AG04449 (cell line): ENCODE measurements at places on chromosomes 16 and 17.

- peak; percentile 10 for DNase-seq
Measured at GRCh38 chr16:73298562-73298961, 250.6 kb upstream of the ZFHX3 start.

DNA sequence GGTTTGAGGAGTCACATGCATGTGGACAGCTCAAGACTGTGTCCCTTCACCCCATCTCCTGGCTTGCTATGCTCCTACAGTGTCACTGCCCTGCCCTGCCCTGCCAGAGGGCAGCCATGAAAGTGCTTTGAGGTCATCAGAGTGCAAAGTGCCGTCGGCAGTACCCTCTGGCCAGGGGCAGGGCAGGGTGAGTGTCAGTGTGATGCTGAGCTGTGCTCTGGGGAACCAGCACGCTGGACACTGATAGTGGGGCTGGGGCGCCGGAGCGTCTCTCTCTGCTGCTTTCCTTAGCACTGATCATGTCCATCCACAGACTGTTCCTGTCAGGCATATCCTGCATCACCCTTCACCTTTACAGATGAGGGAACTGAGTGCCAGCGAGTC, 1.6 kb upstream of the SPATA32 start:
- DNase-seq: no peak

GRCh38 chr17:4959261-4959965, 8.2 kb downstream of the SPAG7 start:
- DNase-seq: no peak

GRCh38 chr16:1343428-1344242, 8.0 kb downstream of the TSR3 start:
- DNase-seq: no peak

DNA sequence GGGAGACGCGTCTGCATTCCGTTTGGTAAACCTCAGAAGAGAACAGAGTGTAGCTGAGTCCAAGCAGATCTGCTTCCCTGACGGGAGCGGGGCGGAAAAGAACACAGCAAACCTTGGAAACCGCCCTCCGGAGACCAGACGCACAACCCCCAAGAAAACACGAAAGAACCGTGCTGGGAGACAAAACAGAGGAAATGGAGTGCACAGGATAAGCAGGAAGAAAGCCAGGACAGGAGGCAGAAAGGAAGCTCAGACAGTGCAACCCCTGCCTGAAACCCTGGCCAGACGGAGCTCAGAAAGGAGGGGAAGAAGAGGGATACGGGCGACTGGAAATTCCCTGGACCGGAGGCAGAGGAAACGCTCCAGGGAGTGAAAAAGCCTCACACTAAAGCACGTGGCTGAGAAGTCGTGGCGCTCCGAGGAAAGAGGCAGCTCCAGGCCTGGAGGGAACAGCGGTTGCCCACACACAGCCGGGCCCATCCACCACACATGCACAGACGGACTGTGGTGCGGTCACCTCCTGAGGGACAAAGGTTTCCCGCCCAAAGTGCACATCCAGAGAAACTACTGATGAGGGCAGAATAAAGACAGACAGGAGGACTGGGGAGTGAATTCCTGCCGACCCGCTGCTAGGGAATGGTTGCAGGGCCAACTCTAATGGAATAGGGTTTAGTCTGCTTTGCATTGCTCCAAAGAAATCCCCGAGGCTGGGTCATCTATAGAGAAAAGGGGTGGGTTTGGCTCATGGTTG, 10.2 kb downstream of the DPEP1 start:
- DNase-seq: no peak

DNA sequence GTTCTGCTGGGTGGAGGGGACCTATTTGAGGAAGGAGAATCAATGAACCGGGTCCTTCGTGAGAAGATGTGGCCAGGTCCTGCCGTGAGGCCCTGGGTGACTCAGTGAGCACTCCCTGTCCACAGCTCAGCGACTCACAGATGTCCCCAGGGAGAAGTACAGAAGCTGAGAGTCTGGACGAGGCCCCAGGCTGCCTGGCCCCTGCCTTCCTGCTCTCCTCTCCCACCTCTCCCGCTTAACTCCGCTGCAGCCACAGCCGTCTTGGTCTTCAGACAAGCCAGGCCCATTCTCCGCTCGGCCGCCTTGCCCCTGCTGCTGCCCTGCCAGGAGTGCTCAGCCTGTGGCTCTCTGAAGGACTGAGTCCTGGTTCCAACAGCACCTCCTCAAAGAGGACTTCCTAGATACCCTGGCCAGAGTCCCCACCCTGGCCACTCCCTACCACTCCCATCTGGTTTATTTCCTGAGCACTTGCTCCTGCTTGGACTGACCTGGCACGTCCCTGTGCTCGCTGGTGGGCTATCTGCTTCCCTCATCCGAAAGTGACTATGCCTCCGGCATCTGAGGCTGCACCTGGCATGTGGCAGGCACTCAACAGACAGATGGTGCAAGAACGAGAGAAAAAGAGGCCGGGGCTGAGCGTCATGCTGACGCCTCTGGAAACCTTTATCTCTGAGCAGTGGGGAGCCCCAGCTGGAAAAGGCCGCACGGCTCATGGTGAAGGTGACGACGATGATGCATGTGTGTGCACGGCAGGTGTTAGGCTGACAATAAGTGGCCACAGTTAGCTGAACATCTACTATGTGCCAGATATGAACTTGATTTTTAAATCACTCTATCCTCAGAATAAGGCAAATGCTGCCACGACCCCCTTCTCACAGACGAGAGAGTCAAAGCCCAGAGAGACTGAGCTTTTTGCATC, 9.2 kb upstream of the TNFRSF13B start:
- DNase-seq: no peak

- DNase-seq: no peak
Measured at GRCh38 chr17:62935523-62935922, 30.5 kb upstream of the TANC2 start.

GRCh38 chr17:10171581-10171981, 26.8 kb downstream of the GAS7 start:
- DNase-seq: no peak

DNA sequence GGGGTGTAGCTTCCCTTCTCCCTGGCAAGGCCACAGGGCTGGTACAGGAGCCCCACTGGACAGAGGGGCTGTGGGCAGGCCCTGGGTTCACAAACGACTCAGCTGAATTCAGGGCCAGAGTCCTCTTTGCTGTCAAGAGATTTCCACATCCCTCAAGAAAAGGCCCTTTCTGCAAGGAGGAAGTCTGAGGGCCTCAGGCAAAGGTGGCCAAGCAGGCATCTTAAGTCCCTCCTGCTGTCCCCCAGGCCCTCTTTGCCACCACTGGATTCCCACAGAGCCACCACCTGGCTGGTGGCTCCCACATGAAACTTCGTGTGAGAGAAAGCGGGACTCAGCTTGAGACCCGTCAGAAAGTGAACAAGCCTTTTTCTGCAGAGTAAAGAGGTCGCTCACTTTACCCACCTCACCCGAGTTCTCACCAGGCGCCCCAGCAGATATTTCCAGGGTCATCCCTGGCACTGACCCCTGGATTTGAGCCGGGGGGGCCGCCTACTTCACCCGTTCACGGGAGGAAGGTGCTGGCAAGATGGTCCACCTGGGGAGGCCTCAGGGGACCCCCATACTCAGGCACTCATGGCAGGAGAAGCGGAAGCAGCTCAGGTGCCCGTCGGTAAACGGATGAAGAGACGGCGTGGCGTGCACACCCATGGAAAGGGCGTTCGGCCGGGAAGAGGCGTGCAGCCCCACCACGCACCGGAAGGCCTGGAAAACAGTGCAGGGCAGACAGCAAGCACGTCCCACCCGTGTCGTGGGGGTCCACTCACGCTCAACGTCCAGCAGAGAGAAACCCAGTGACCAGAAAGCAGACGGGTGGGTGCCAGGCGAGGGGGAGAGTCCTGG, 3.6 kb downstream of the RNF166 start:
- DNase-seq: no peak

GRCh38 chr17:11880714-11881113, 116.6 kb downstream of the ZNF18 start:
- DNase-seq: no peak

GRCh38 chr17:80860703-80861417, 130.8 kb upstream of the CHMP6 start:
- DNase-seq: no peak

- DNase-seq: no peak
Measured at GRCh38 chr16:50820225-50820624, 78.3 kb downstream of the CYLD start.

DNA sequence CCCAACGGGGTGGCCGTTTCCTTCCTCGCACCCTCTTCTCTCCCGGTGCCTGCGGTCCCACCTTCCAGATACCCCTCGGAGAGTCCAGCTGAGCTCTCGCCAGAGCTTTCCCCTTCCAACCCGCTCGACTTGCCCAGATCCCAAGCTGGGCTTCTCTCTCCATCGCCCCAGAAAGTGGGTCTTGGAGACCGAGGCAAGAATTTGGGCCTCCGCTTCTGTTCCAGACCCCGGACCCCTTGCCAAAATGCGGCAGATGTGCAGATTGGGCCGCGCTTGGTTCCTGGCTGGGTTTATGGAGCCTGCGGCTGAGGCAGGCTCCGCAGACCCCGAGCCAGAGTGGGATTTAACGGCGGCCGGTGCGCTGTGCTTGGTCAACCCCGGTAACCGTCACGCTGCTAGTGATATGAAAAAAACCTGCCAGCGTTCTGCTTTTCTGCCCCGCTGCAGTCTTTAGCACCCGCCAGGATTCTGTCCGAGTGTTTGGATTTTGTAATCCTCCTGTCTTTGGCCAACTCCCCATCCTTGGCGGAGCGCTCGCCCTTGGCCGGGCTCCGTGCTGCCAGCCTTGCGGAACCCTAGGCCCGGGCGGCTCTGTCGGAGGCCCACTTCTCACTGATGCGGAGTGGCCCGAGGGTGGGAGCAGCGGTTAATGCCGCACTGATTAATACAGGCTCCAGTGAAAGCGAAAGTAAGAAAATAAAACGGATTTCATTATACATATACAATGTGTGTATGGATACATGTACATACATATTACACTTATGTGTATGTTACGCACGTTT, 754 bp upstream of the SLFN11 start:
- no peak for DNase-seq
